Cortex of kidney (tissue), 1 donor: ENCODE measurements at places on chromosomes 1 and 21.

- no peak for DNase-seq
These were observed 78.8 kb downstream of the CCDC185 start for GRCh38 chr1:223472057-223472456.

DNA sequence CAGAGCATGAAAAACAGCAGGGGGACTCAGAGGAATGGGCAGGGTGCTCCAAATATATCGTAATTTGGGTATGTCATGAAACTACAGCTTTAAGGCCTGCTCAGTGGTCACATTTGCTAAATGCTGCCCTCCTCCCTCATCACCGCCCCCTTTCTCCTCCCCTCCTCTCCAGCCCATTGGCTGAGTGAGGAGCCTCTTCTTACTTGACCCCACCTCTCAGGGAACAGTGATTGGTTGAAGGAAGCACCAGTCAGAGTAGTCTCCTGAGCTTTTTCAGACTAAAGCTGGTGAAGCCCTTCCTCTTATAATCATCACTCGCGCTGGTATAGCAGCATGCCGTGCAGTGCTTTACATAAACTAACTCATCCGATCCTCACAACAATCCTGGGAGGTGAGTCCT lies 10.0 kb upstream of the TTC39A start:
- no peak for DNase-seq

- no peak for DNase-seq
These were observed 27.1 kb downstream of the ZNHIT6 start for GRCh38 chr1:85681087-85681486.

DNA sequence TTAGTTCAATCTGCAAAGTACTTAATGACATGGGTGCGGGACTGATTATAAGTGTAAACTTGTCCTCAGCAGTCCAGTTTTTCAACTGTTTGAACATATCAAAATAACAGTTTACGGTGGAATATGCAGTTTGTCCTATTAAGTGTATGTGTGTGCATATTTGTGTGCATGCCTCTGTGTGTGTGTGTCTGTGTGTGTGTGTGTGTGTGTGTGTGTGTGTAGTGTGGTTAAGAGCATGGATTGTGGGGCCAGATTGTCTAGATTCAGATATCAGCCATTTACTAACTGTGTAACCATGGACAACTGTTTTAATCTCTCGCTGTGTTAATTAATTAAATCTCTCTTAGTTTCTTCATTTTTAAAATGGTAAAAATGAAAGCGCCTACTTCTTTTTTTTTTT lies 39.0 kb downstream of the NEXN start:
- no peak for DNase-seq

- no peak for DNase-seq
These were observed 667 bp upstream of the CYB561D1 start for GRCh38 chr1:109493227-109493626.

GRCh38 chr1:12132078-12132477 lies 34.7 kb upstream of the TNFRSF1B start:
- DNase-seq, result no peak

GRCh38 chr1:226984521-226985238 lies 44.6 kb downstream of the COQ8A start:
- no peak for DNase-seq

GRCh38 chr1:104574620-104575019 lies 824.9 kb downstream of the AMY1C start:
- DNase-seq, result no peak

GRCh38 chr1:42173155-42173933 lies 8.8 kb upstream of the GUCA2A start:
- DNase-seq, result no peak

DNA sequence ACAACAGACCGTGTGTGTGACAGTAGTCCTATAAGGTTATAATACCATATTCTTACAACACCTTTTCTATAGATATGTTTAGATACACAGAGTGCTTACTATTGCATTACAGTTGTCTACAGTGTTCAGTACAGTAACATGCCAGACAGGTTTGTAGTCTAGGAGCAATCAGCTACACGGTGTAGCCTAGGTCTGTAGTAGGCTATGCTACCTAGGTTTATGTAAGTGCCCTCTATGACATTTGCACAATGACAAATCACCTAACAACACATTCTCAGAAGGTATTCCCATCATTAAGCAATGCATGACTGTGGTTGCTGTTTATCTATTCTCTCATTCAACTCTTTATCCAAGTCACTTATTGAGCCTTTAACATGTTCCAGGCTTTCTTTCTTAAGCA lies 1.8 kb upstream of the WLS start:
- DNase-seq, result no peak

DNA sequence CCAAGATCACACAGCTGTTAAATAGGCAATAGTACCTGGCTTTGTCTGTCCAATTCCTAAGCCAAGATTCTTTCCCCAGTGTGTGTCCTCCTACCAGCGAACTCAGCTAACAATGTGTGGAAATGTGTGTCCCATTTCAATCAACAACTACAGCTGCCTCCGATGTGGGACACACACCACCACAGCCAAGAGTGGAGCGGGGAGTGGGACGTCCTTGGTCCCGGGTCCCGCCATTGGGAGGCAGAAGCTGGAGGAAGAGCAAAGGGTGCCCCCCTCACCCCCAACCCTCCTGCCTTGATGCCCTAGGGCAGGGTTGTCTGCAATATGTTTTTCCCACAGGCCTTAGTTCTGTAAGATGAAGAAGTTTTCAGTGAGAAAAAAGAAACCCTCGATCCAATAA lies 265.4 kb upstream of the RAB4A start:
- no peak for DNase-seq

- DNase-seq, result no peak
These were observed 402.1 kb upstream of the B3GALT2 start for GRCh38 chr1:193588311-193589082.

- DNase-seq, result no peak
These were observed 383.3 kb downstream of the RRAGC start for GRCh38 chr1:38476111-38476849.

DNA sequence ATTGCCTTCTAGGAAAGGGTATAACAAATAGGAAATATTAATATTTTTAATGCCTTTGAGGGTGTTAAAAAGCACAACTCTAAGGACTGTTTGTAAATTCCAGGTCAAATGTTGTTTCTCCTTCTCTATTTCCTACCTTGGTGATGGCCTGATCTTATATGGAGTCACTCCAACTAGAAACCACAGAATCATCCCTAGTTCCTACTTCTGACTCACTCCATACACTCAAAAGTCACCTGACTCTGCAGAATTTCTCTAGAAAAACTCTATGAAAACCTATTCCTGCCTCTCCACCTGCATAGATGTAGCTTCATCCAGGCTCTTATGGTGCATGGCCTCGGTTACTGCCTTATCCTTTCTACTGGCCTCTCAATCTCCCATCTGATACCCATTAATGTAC lies 14.5 kb downstream of the RGS4 start:
- no peak for DNase-seq

- no peak for DNase-seq
These were observed 69.2 kb upstream of the GJA8 start for GRCh38 chr1:147833231-147833860.

DNA sequence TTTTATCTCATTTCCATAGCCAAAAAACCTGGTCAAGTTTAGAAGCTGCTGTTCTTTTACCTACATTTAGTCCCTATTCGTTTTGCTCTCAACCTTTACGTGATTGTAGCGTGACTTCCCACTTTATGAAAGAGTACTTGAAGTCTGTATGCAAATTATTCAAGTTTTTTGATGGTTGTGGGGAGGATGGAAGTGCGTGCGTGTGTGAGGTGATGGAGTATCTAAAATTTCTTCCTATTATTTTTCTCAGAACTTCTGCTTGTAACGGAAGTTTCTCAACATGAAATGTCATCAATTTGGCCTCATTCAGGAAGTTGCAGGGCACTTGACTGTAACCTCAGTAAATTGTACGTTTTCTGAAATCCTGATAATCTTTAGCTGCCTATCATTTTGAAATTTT lies 64.0 kb downstream of the SAMSN1 start:
- DNase-seq, result no peak

- DNase-seq, result no peak
These were observed 2.5 kb downstream of the KIF21B start for GRCh38 chr1:201020721-201021629.

- DNase-seq, result no peak
These were observed 114.8 kb downstream of the DNAH14 start for GRCh38 chr1:225044258-225044657.
